ENCODE measurements at places on chromosomes 12 and 14.
A peak's percentile ranks its signal among the peaks of the same experiment; 100 is the strongest.

DNA sequence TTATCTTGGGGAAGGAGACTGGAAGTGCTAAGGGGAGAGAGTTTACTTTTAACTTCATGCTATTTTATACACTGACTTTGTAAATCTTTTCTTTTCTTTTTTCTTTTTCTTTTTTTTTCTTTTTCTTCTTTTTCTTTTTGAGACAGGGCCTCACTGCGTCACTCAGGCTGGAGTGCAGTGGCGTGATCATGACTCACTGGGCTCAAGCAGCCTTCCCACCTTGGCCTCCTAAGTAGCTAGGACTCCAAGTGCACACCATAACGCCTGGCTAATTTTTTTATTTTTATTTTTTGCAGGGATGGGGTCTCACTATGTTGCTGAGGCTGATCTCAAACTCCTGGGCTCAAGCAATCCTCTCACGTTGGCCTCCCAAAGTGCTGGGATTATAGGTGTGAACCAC lies 294.6 kb upstream of the PRICKLE1 start:
- DNase-seq, result no peak

DNA sequence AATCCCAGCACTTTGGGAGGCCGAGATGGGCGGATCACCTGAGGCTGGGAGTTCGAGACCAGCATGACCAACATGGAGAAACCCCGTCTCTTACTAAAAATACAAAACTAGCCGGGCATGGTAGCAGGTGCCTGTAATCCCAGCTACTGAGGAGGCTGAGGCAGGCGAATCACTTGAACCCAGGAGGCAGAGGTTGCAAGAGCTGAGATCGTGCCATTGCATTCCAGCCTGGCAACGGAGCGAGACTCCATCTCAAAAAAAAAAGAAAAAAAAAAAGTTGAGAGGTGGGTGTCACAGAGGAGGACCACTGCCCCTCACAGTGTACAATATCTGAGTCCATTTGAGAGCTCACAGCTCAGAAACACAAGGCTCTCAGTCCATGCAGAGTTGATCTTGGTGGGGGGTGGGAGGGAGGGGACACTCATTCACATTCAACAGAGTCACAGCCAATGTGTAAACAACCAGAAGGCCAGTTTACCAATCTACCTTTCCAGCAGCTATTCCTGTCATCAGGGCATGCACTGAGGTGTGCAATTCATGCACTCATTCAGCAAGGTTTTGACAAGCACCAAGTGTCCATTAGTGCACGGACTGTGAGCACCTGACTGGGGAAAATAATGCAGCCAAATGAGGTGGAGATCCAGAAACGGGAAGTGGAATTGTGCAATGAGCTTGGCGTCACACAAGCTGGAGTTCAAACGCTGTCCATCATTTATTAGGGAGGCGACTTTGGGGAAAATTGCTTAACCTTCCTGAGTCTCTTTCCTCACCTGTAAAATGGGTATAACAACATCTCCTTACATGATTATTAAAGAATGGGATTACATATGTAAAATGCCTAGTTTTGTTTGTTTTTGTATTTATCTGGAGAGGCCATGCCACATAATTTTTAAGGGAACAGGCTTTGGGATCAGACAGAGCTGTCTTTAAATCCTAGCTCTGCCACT lies 4.4 kb upstream of the EIF5 start:
- DNase-seq, result no peak

GRCh38 chr14:61048640-61049039 lies 67.6 kb downstream of the SLC38A6 start:
- DNase-seq, result no peak

DNA sequence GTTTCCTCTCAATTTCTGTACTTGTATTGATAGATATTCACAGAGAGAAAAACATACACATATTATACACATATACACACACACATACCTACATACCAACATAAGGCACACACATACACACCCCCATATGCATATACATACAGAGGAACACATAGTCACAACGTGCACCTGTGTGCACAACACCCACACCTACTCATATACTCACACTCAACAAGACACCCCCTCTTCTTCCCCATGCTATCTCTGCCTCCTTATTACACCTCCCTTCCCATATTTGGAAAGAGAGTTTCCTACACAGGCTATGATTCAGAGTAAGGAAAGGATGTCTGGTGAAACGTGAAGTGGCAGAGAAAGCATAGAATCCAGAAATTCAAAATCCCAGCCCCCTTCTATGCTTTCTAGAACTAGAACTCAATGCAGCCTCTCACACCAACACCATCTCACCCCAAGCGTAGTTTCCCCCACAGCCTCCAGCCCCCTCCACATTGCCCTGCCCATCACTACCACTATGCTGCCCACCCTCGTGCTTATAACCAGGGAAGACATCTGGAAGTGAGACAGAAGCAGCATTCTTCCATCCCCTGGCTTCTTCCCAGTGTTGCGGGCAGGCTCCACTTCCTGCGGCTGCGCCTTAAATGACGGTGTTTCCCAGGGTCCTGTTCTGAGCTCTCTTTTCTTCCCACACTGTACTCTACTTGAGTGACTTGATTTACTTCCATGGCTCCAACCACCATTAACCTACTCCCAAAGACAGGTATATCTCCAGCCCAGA lies 2.4 kb downstream of the RNASE8 start:
- no peak for DNase-seq

- no peak for DNase-seq
Observed at GRCh38 chr12:101599311-101599710, 4.5 kb downstream of the MYBPC1 start.

- no peak for DNase-seq
Observed at GRCh38 chr14:101072531-101072930, 169.0 kb upstream of the RTL1 start.

GRCh38 chr14:58150243-58150805 lies 1.7 kb downstream of the ARMH4 start:
- DNase-seq, result no peak

DNA sequence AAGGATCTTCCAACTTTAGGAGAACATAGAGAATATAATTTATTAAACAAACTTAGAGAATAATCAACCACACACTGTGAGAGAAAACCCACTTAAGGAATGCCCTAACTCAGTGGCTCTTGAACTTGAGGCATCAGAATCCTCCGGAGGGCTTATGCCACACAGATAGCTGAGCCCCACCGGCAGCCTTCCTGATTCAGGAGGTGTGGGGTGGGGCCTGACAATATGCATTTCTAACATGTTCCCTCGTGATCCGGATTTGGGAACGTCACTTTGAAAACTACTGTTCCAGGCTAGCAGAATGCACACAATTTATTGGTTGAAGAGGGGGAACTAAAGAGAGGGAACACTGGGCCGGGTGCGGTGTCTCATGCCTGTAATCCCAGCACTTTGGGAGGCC lies 2.0 kb upstream of the SOAT2 start:
- no peak for DNase-seq

DNA sequence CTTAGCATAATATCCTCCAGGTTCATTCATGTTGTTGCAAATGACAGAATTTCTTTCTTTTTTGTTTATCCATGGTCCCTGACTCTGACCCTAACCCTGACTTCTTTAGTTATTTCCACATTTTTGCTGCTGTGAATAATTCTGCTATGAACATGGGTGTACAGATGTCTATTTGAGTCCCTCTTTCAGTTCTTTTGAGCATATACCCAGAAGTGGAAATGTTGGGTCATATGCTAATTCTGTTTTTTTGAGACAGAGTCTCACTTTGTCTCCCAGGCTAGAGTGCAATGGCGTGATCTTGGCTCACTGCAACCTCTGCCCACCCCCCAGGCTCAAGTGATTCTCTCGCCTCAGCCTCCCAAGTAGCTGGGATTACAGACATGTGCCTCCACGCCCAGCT lies 33.1 kb downstream of the KNTC1 start:
- no peak for DNase-seq

DNA sequence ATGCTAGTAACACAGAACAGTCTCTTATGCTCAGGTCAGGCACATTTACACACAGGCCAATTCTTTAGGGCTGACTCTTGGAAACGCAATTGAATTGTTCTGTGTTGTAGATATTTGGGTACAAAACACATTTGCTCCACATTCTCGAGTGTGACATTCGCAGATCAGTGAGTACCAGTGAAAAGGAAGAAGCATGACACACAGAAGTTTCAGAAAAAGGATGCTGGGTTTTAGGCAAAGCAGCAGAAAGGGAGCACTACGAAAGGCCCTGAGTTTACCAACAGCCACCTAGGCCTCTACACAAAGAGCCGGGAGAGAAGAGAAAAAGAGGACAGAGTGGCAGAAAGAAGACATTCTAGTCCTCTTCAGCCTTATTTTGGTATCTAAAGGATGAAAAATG lies 254.4 kb upstream of the BTG1 start:
- no peak for DNase-seq

DNA sequence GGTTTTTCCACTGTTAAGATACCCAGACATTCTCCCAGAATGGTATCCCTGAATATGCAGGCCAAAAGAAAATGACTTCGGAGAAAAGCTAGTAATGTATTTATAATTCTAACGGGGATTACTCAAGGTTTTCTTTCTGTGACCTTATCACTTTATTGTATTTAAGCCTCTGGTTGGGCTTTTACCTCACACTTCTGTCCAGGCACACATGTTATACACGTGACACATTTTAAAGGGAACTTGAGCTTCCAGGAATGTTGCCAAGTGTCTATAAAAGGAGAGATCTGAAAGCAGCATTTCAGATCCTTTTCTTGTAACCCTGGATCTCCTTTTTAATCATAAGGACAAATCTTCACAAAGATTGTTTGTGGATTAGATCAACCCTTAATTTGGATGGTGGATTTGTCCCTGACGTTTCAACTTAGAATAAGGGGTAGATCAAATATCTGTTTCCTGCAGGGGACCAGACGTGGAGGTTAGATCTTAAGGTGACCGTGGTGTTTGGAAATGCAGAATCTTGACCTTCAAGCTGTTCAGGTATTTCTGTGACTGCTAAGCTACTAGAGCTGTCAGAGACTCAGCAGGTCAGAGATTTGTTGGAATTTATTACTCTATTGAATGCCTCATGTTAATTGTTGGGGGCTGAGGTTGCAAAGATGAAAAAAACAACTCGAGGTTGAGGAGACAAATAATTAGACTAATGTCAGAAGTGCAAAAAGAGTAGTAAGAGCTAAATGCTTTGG lies 1.5 kb downstream of the CIPC start:
- DNase-seq, result peak; percentile 68

- DNase-seq, result no peak
Observed at GRCh38 chr14:71533390-71533789, 398.8 kb upstream of the RGS6 start.

DNA sequence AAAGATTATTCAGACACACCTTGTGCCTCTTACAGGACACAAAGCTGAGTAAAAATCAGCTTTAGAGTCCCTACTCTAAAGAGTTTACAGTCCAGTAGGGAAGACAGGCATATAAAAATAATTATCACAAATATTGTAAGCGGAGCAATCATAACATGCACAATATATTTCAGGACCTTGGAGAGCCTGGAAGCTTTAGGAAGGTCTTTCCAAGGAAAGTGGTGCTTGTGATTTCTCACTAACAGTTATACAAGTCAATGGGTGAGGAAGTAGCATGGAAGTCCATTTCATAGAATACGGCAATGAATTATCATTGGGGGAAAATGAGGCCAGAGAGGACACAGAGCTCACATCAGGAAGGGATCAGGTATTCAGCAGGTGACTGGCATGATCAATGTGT lies 268.3 kb downstream of the C12orf50 start:
- DNase-seq, result no peak

DNA sequence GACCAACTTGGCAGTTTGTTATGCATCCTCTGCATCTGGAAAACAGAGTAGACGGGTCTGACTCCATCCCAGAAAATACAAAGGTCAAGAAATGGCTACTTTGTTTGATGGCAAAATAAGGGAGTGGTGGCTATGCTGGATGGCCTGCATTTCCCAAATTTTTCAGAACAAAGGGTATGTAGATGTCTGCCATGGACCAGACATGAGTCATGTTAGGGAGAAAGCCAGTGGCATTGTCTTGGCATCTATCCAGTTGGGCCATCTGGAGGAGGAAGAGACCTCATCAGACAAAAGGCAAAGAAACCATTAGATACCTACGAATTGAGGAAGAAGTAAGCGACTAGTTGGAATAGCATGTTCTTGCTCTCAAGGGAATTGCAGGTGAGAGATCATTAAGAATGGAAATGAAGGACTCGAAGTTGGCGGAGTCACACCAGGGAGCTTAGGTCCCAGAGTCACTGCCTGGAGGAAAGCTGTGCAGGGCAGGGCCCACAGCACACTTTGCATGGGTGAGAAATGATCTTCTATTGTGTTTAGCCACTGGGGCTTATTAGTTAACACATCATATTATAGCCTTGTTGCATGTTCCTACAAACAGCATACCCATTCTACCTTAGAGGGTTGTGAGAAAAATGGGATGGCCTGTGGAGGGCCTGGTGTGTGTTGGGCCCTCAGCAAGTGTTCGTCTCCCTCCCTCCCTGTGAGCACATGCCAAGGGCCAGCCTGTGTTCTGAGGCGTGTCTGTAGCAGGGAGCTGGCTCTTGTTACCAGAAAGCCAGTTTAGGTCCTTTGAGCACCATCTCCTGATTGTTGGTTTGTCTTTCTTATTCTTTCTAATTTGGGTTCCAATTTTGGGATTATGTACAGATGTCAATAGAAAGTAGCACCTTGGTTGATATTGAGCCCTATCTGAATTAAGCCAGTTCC lies 119.4 kb downstream of the KTN1 start:
- DNase-seq, result no peak

DNA sequence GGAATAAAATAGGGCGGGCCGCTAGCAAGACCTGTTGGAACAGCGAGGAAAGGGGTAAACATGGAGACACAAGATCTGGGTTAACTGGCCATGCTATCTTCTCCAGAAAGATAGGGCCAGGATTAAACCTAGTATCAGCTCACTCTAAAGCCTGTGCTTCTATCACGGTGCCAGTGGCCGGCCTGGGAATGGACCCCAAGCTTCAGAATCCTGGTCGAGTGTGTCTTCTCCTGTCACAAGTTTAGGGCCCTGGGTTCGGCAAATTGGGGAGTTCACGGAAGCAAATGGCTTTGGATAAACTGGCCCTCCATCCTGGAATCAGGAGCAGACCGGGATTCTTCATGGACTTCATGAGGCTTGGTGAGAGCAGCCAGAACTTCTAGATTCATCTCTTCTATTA lies 82.2 kb downstream of the LGMN start:
- DNase-seq, result no peak

DNA sequence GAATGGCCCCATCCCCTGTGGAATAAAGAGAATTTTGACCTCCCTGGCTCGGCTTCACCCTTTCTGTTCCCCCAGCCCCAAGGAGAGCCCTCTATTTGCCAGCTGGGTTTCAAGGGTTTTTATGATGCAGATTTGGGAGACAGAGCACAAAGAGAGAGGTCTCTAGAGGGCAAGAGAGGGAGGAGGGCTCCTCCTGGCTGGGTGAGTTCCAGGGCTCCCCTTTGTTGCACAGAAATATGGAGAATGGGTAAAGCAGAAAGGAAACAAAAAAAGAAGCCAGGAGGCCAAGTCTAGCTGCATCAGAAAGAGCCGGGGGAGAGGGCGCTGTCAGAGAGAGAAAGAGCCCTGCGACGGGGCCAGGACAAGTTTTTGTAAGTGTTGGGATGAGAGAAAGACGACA lies 319.6 kb upstream of the RTL1 start:
- no peak for DNase-seq

GRCh38 chr12:88185988-88186387 lies 43.9 kb downstream of the TMTC3 start:
- peak; percentile 5 for DNase-seq

GRCh38 chr12:75750716-75751306 lies 239.4 kb upstream of the KRR1 start:
- DNase-seq, result peak; percentile 64

- no peak for DNase-seq
Observed at GRCh38 chr12:1203735-1204019, 212.7 kb downstream of the ERC1 start.

Measured in retinal pigment epithelial cell (primary cell).